ENCODE measurements at places on chromosomes 1 and 21.

GRCh38 chr1:89525169-89525855, 683 bp downstream of the LRRC8B start:
- DNase-seq = peak; percentile 24

GRCh38 chr1:156153362-156153761, at the start of gene SEMA4A:
Gene SEMA4A, plus strand, starts transcription at chr1:156153585. Its CDS starts 994 bp downstream, at chr1:156154579.
- DNase-seq = no peak

DNA sequence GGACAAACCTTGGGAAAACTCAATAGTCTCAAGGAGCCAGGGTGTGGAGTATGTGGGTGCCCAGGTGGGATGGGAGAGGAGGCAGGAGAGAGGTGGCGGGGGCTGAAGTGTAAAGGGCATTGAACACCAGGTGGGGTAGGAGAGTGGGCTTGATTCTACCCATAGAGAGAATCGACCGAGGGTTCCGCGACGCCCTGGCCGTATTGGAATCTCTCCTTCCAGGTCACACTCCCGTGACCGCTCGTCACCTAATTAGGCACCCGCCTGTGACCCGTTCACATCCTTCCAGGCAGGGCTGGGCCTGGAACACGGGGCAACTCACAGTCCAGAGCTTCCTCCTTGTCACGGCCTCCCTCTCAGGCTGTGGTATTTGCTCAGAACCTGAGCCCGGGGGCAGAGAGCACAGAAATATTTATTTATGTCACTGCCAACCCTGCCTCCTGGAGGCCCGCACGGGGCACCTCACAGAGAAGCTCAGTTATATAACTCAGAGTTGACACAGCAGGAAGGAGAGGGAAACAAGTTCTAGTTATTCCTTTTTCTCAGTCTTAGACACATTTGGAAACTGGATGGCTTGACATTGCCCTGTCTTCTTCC, 12.0 kb downstream of the NCMAP start:
- no peak for DNase-seq

DNA sequence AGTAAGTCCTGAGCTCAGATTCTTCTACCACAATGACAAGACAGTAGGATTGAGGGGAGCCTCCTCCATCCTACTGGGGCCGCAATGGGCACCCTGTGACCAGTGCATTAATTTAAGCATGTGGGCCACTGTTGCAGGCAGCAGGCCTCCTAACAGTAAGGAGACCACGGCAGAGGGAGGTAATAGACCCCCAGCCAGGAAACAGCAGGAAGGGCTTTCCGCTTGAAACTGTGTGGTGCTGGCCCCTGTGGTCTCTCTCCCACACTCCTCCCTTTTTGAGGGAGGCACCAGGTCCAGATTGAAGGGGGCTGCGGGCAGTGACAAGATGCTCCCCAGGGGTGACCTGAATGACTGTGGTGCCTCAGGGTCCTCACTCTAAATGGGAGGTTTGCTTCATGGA, 1.7 kb upstream of the CLDN19 start:
- DNase-seq = no peak

DNA sequence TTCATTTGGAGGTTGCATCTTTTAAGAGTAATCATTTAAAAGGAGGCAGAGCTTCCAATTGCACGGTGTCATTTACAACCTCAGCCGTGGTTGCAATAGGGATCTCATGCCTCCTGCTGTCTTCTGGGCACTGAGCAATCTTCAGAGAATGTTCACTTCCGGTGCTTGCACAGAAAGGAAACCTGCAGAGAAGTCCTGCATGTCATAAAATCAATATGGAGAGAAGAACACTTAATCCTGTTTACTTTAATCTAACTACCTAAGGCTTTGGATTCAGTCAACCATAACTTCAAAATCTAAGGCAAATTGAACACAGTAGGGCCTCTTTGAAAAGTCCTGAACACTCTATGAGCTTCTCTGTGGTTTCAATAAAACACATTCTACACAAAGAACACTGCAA, 11.3 kb upstream of the MAP10 start:
- no peak for DNase-seq

DNA sequence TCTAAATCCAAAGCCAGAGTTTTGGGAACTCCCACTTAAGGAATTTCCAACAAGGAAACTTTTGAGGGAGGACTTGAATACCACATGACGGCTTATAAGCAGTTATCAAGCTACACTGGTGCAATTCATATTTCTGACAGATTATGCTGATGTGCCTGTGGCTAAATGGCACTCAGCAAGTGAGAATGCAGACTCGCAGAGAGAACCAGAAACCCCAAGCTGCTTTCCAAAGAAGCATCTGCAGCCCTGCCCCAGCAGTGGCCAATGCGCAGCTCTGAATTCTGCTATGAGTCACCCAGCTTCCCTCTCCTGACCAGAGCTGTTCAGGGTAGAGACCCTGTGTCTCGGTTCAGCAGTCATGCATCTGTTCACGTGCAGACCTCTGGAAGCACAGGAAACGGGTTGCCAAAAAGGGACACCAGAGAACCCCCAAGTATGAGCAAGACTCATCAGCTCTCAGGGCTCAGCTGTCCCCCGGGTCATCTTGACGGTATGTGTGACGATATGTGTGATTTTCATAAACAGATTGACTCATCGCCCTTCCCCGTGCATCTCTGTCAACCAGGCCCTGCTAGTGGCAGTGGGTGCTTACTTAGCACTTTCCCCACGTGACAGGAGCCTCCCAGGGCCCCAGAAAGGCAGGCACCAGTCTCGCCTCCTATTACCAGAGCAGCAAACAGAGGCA, 76.3 kb downstream of the ITPKB start:
- no peak for DNase-seq

GRCh38 chr1:206566999-206567398, 45.3 kb downstream of the EIF2D start:
- no peak for DNase-seq
